ENCODE measurements at places on chromosomes 2 and 18.

DNA sequence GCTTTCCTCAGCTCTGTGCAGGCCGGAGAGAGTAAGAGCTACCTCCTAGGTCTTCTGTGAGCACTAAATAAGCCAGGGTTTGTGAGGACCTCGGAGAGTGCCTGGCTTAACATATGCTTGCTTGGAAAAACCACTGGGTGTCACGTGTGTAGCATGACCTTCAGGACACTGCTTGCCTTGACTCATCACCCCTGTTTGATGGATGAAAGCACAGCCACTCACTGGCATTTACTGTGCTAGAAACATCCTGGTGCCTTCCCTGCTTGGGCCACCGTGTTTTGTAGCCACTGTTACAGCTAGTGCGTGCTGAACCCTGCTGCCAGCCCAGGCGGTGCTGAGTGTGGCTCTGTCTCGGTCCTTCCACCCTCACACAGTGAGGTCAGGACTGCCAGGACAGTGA is 34.8 kb upstream of the ITM2C start:
- no peak for DNase-seq

DNA sequence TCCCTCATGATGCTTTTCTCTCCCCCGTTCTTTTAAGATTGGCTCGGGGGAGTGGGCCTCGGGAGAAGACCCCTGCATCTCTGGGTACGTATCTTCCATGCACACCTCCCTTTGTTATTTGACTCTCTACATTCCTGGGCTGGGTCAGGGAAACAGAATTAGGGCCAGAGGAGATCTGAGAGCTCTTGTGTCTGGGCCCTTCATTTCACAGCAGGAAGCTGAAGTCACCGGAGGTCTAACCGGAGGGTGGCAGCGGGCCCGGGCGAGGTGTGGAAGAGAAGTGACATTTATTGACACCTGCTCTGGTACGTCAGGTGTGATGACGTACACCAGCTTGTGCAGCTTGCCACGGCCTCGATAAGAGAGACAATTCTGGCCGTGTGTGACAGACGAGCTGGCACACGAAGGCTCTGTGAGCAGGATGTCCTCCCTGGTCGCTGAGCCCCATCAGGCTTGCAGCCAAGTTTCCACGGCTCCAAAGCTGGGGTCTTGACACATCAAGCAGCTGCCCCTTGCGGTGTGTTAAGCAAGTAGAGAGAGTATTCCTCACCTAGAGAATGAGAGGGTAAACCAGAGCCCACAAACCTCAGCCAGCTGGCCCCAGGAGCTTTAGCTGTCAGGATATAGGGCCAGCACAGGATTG is 30.4 kb downstream of the TOGARAM2 start:
- peak; percentile 20 for DNase-seq

DNA sequence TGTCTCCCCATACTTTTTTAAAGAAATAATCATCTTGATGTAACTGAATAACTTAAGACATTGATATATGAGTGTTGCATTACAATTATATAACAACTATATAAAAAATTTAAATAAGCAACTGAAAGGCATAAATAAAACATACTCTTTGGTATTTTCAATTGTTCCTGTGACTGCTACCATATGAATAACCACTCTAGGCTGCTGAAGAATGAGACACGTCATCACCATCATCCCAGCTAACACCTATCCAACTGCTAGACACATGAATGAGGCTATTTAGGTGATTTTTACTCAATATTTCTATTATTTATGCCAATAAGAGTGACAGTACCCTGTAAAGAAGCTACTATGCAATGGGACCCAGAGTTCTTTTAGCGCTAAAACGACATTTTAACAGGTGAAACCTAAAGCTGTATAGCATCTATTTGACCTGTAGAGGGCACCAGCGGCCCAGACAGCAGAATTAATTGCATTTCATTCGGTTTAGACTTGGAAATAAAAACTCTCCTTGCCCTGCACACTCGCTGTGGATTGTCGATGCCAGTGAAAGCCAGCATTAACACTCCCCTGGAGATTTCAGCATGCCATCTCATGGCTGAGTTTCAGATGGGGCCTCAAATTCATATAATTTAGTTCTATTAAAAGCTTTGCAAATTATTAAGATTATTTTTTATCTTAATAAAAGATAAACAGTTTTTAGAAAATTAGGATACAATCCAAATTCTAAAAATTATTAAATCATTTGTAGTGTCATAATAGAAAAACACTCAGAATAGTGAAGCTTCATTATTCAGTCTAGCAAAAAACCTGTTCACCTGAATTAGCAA is 89.4 kb upstream of the MAP2 start:
- DNase-seq, result peak; percentile 53

- no peak for DNase-seq
Measured at GRCh38 chr2:6652251-6652650, 213.5 kb downstream of the CMPK2 start.

GRCh38 chr2:41488888-41489287 is 558.9 kb upstream of the PKDCC start:
- DNase-seq, result no peak

GRCh38 chr18:48290162-48290926 is 118.8 kb downstream of the ZBTB7C start:
- DNase-seq, result no peak

- no peak for DNase-seq
Measured at GRCh38 chr18:4270016-4270415, 185.1 kb downstream of the DLGAP1 start.

GRCh38 chr2:97931858-97932225 is 63.9 kb downstream of the TMEM131 start:
- DNase-seq, result no peak

Measured in activated CD4-positive, alpha-beta T cell treated with anti-CD3 and anti-CD28 coated beads, Interleukin-2, Interleukin-4, amounts not matched to agents 100 ng/mL and 50 ng/mL, durations not matched to agents 16 hours and 8 hours (primary cell).